ENCODE measurements at places on chromosomes 5 and 9.
A peak's percentile ranks its signal among the peaks of the same experiment; 100 is the strongest.

DNA sequence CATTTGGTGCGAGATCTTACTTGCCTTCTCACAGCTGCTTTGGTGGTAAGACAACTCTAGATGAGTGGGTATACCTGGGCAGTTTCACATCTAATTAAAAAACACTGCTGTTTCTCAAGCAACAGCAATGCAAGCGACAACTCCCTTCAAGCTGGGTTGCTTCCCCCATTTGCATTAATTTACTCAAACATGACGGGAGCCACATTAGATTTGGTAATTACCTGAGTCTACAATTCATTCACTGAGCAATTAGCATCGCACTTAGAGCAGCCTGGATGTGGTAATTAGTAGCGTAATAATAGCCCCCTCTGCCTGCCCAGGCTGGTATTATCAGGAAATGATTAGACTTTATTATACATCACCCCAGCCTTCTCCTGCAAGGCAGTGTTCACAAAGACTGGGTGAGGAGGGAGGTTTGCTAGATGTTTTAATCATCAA is 73.4 kb downstream of the FBXO38 start:
- no peaks in the 10 kb centered on the region for H3K36me3 ChIP-seq
- H3K4me3 ChIP-seq, result no peak overlapping the region
- no peak for DNase-seq
- no peak overlapping the region for H3K27ac ChIP-seq
- no peaks in the 10 kb centered on the region for H3K27me3 ChIP-seq

DNA sequence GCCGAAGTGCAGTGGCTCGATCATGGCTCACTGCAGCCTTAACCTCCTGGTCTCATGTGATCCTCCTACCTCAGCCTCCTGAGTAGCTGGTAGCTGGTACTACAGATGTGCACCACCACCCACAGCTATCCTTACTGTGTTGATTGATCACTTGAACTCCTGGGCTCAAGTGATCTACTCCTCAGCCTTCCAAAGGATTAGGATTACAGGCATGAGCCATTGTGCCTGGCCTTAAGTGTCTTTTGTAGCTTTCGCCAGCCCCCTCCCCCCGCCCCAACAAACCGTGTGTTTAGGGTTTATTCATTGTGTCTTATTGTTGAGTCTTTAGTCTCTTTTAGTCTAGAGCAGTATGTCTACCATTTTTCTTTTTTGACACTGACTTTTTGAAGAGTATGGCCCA is 33.1 kb downstream of the SPIN1 start:
- H3K4me1 ChIP-seq, result peaks cover 2% of the 10 kb centered on the region
- no peak for DNase-seq

- no peaks in the 10 kb centered on the region for H3K4me1 ChIP-seq
- H3K27me3 ChIP-seq, result no peaks in the 10 kb centered on the region
- H3K36me3 ChIP-seq, result no peaks in the 10 kb centered on the region
- no peak overlapping the region for H3K4me3 ChIP-seq
- DNase-seq, result peak; percentile 83
- H3K27ac ChIP-seq, result no peak overlapping the region
Measured at GRCh38 chr9:97398999-97399758, 12.7 kb upstream of the TDRD7 start.

DNA sequence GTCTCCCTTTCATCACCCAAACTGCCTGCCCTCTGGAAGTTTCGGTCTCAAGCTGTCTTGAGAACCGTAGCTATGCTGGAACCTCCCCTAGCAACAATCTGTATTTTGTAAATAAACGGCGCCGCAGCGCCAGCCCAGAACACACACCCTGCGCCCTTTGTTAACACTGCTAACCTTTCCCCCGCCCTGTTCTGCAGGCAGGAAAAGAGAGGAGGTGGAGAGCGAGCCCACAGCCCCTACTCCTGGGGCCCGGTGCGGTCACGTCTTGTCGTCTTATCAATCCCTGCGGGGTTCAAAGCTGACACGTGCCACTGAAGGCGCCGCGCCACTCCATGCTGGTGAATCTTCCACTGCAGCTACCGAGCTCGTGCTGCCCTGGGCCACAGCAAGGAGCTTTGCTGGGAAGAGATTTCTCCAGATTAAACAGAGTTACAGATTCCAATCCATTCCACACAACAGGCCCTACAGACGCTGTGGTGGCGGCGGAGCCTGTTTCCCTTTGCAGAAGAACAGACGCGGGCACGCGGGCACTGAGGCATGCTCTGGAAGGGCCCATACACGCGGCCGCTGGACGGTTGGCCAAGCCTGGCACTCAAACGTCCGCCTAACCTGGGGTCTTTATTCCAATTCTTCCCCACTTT is 25.3 kb downstream of the ZDHHC11B start:
- no peak overlapping the region for H3K27ac ChIP-seq
- H3K27me3 ChIP-seq, result peaks cover 2% of the 10 kb centered on the region
- DNase-seq, result peak; percentile 89
- H3K4me1 ChIP-seq, result peaks cover 13% of the 10 kb centered on the region
- no peaks in the 10 kb centered on the region for H3K36me3 ChIP-seq

GRCh38 chr5:179130101-179130681 is 70.0 kb downstream of the ZNF354C start:
- no peak overlapping the region for H3K4me3 ChIP-seq
- no peak for DNase-seq
- no peaks in the 10 kb centered on the region for H3K4me1 ChIP-seq
- H3K27me3 ChIP-seq, result no peaks in the 10 kb centered on the region
- no peaks in the 10 kb centered on the region for H3K36me3 ChIP-seq

DNA sequence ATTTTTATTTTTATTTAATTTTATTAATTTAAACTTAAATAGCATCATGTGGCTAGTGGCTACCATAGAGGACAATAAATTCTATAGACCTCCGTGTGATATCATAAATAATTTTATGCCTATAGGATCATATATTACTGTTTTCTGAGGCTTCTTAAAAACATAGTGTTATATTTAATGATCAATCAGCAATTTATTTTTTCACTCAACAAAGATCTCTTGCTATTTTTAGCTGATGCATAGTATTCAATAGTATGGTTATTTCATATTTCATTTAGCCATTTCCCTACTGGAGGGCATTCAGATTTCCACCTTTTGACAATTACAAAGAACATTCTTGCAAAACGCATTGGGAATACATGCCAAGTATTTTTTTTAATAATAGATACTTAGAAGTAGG is 114.1 kb downstream of the PDE4D start:
- H3K27ac ChIP-seq, result no peak overlapping the region
- no peaks in the 10 kb centered on the region for H3K27me3 ChIP-seq
- H3K4me1 ChIP-seq, result no peaks in the 10 kb centered on the region
- H3K36me3 ChIP-seq, result no peaks in the 10 kb centered on the region
- DNase-seq, result no peak
- H3K4me3 ChIP-seq, result no peak overlapping the region

- no peaks in the 10 kb centered on the region for H3K36me3 ChIP-seq
- H3K27ac ChIP-seq, result no peak overlapping the region
- no peak for DNase-seq
- H3K27me3 ChIP-seq, result no peaks in the 10 kb centered on the region
Measured at GRCh38 chr9:105993116-105993854, 298.9 kb downstream of the TMEM38B start.

DNA sequence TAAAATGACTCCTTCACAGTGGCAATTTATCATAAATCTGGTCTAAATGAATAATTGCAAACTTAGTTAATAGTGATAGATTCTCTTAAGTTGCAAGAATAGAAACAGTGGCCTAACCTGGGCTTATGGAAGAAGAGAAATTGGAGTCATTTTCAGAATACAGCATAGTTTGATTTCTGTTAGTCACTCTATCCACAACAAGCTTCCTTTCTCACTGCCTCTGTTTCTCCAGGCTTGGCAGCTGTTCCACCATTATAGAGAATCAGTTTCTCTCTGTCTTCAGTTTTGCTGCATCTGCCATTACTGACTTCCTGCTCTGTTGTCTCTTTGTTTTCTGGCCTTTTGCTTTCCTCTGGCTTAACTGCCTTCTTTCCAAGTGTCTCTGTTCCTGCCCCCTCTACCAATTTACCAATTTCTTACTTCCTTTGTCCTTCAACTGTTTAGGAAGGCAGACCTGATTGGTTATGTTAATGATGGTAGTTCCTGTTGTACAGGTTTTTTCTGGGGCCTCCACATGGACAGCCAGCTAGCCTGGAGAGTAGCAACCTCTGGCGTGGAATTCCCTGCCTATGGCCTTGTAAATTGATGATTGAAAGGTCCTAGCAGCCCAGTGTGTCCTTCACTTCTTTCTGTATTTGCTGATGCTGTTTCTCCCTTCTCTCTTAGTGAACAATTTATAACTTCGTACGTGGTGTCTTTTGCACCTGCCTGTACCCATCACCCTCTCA is 75.9 kb upstream of the RASGRF2 start:
- H3K27ac ChIP-seq, result no peak overlapping the region
- H3K4me1 ChIP-seq, result no peaks in the 10 kb centered on the region
- DNase-seq, result no peak
- H3K27me3 ChIP-seq, result no peaks in the 10 kb centered on the region
- no peak overlapping the region for H3K4me3 ChIP-seq

DNA sequence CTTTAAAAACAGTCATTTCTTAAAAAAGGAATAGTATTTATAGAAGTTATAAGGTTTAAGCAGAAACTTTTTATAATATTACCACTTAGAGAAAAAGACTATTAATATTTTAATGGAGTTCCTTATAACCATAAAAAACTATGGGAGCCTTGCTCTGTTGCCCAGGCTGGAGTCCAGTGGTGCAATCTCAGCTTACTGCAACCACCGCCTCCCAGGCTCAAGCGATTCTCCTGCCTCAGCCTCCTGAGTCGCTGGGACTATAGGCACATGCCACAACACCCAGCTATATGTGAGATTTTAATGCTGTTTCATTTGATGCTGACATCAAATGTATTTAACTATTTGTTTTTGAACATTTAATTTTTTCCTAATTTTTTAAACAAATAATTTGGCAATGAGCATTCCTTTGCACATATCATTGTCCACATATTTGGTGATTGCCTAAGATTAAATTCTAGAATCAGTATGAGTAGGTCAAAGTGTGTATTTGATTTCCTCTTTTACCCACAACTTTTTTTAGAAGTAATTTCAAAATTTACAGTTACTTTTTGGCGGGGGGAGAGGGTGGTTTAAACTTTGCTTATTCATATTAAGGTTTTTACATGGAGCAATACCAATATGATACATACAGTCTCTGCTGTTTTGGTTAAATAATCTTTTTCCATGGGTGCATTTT is 235.5 kb downstream of the ARHGEF28 start:
- H3K4me1 ChIP-seq, result peaks cover 7% of the 10 kb centered on the region
- H3K27ac ChIP-seq, result no peak overlapping the region
- H3K36me3 ChIP-seq, result peaks cover 32% of the 10 kb centered on the region
- no peak for DNase-seq
- no peaks in the 10 kb centered on the region for H3K27me3 ChIP-seq

DNA sequence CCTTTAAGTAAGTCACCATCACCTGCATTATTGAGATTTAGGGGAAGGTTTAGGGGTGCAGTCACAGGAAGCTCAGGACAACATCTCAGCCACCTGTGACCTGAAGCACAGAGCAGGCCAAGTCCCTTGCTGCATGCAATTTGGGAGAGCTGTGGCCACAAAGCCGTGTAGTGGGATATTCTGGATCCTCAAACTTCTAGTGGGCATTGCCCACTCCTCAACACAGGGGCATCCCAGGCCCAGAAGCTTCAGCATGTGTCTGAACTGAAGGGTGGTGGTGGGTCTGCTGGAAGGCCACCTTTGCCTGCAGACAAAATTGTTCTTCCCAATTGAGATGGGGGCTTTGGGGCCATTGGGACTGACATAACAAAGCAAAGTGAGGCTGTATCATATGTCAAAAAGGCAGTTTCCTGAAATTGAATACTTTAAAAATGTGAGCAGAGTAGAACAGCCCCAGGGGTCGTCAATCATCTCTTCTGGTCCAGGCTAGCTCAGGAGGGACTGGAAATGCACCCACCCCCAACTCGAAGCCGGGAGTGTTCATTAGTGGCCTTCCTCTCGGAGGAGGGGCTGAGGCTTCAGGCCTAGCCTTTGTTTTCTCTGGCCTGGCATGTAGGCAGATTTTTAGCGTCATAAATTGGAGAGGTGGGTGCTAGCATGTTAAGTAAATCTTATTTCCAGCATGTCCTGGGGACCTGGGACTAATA is 2.8 kb upstream of the GADD45G start:
- no peak overlapping the region for H3K4me3 ChIP-seq
- H3K27me3 ChIP-seq, result no peaks in the 10 kb centered on the region
- no peaks in the 10 kb centered on the region for H3K4me1 ChIP-seq
- DNase-seq, result no peak

- DNase-seq, result peak; percentile 83
- no peak overlapping the region for H3K27ac ChIP-seq
- H3K27me3 ChIP-seq, result no peaks in the 10 kb centered on the region
- H3K4me1 ChIP-seq, result peaks cover 3% of the 10 kb centered on the region
Measured at GRCh38 chr9:133585481-133586351, 23.5 kb downstream of the FAM163B start.

DNA sequence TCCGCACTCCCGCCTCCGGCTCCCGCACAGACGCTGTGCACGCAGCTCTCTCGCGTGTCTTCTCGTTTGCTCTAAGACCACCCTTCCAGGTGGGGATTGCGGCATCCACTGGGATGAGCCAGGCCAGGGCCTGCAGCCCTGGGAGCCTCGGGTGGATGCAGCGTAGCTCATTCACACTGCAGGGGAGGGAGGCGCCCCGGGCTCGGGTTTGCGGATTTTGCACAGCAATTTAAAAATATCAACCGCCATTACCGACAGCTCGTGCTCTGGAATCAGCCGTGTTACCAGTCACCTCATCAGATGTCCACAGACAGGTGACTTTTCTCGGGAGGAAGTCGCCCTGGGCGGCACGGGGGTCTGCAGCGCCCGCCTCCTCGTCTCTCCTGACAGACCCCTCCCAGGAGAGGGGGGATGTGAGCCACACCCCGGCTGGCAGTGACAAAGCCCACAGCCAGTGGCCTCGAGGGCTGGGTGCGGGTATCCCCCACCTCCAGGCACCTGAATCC is 20.8 kb upstream of the SLC6A3 start:
- no peak overlapping the region for H3K4me3 ChIP-seq
- H3K27ac ChIP-seq, result no peak overlapping the region
- H3K4me1 ChIP-seq, result peaks cover 4% of the 10 kb centered on the region
- peaks cover 8% of the 10 kb centered on the region for H3K36me3 ChIP-seq

DNA sequence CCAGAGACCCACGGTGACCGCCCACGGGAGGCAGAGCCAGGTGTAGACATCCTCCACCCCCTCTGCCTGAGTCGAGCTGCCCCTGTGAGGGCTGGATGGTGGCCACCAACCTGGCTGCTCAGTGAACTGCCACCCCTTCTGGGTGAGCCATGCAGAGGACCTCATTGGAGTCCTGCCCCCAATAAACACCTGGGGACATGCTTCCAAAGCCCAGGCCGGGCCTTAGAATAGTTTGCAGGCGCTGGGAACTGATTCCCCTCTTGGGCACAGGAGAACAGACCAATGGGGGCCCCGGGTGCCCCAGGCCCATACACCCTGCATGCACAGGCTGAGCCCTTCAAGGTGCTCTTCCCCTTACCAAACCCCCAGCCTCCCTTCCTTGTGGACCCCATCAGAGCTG is 38.1 kb upstream of the GFPT2 start:
- H3K4me3 ChIP-seq, result no peak overlapping the region
- H3K27me3 ChIP-seq, result no peaks in the 10 kb centered on the region
- H3K4me1 ChIP-seq, result no peaks in the 10 kb centered on the region

- no peaks in the 10 kb centered on the region for H3K4me1 ChIP-seq
- H3K27me3 ChIP-seq, result no peaks in the 10 kb centered on the region
Measured at GRCh38 chr5:50564079-50564478, 102.4 kb upstream of the PARP8 start.

Data from kidney (tissue), 22 donors.